T follicular helper cell (primary cell): ENCODE measurements at places on chromosomes 13 and 19.

DNA sequence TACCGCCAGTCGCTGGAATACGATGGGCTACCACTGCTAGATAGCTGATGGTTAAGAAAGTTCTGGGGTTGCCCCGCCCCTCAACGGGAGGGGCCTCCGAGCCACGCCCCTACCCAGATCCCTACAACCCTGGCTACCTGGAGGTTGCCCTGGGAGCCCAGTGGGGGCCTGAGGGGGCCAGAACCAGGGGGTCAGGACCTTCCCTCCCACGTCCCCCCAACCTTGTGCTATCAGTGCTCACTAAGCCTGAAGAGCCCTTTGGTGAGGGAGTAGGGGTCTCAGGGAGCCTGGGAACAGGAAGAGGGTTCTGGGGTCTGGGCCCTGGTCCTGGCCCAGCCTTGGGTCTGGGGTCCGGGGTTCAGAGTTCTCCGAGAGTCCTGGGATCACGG lies 8.9 kb downstream of the OCEL1 start:
- peak; percentile 33 for DNase-seq

DNA sequence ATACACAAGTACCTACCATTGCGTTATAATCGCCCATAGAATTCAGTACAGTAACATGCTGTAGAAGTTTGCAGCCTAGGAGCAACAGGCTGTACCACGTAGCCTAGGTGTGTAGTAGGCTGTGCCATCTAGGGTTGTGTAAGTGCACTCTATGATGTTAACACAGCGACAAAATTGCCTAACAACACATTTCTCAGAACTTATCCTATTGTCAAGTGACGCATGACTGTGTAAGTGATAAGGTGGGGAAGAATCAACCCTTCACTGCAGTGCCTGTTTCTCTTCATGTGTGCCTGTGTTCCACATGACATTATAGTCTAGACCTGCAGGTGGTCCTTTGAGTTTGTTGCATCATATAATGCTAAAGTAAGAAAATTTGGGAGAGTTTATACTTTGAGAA lies 94.0 kb downstream of the PCDH9 start:
- no peak for DNase-seq

DNA sequence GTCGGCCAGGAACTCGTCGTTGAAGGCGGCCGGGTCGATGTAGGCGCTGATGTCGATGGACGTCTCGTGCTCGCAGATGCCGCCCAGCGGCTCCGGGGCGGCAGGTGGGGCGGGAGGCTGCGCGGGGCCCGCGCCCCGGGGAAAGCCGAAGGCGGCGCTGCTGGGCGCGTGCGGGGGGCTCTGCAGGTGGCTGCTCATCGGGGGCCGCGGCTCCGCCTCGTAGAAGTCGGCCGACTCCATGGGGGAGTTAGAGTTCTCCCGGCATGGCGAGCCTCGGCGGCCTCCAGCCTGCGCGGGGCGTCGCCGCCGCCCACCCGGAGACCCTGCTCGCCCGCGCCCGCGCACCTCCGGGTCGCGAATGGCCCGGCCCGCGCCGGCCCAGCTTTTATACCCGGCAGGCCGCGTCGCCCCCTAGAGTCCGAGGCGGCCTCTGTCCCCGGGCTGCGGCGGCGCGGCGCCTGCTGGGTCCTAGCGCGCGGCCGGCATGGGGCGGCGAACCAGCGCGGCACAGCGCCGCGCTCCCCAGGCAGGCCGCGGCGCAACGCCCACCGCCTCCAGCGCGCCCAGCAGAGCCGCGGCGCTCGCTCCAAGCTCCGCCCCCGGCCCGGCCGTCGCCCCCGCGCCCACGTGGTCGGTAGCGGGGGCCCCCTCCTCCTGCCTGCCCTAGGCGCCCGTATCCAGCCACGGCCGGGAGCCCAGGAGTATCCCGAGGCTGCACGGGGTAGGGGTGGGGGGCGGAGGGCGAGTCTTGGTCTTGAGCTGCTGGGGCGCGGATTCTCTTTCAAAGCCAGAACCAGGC lies at the start of gene CEBPA:
Gene CEBPA, minus strand, starts transcription at position 360 of the 799 bp plus-strand sequence. Its CDS starts 120 bp downstream, at position 240.
- DNase-seq = peak; percentile 9

GRCh38 chr13:112103260-112103838 lies 36.4 kb downstream of the SOX1 start:
- DNase-seq = no peak

GRCh38 chr13:46861959-46862358 lies 34.9 kb downstream of the HTR2A start:
- DNase-seq = no peak

DNA sequence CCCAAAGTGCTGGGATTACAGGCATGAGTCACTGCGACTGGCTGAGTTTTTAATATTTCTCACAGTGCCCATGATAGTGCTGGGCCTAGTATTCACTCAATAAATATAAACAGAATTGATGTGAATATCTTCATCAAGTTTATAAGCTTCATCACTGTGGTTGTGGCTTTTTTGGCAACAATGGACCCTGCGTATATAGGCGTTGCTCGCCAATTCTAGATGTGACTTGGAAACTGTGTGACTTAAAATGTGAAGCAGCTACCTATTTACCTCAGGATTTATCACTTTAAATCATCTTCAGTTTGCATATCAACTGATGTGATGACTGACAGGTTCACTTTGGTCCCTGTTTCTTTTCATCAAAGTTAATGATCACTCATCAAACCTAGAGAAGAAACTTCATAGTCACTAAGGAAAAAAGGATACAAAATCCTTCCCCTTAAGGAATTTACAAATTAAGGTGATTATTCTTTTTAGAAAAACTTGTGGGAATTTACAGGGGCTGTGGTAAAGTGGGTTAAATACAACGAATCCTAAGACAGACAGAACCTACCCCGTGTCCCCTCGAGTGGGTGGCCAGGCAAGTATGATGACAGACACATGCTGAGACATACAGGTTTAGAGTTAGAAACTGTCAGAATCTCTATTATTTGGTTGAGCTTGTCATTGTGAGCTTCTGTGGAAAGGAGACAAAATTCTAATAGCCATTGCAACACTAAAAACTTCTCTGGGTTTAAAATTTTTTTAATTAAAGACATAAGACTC lies 101.3 kb downstream of the AKAP11 start:
- DNase-seq = no peak

DNA sequence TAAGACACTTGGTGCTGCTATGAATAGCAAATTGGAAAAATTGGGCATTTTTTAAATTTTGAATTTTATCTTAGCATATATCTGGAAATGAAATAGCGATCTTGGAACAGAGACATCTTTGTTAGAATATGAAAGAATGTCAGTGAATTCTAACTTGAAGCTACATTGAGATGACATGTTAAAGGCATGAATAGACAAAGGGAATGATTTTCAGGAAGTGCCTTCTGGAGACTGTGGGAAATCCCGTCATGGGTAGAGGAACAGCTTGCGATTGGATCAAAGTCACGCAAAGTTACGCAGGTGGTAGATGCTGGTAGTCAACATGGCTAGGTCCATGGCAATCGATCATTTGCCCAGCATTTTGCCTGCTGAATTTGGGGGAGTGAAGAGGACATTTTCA lies 43.5 kb downstream of the LRCH1 start:
- no peak for DNase-seq

DNA sequence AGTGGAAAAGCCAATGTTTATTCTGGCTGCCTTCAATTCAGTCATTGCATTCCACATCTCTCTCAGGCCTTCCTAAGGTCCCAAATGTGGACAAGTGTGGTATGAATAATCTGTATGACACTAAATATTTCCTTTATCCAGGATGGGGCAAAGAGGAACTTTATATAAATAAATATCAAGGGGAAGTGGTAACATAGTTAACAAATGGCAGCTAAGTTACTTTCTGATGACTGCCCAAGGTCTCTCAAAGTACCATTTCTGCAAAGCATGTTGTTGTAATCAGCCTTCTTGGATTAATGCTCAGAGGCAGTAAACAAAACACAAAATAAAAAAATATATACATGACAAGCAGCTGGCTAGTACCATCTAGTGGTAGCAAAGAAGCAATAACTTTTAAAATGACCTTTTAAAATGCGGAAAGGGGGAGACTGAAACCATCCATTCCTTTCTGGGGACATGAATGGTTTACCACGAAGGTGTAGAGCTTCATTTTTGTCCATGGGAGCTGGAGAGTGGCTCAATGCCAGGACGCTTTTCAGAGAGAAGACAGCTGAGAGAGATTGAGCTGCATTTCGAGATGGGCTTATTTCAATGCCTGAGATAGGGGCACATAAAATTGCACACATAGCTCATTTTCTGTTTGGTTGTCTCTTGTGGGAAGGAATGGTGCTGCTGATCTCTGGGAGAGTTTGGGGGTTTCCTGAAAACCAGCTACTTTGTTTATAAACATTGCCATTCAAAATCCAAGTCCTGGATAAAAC lies 259.2 kb downstream of the RFC3 start:
- DNase-seq = no peak
